ENCODE measurements at places on chromosomes 6 and 20.

DNA sequence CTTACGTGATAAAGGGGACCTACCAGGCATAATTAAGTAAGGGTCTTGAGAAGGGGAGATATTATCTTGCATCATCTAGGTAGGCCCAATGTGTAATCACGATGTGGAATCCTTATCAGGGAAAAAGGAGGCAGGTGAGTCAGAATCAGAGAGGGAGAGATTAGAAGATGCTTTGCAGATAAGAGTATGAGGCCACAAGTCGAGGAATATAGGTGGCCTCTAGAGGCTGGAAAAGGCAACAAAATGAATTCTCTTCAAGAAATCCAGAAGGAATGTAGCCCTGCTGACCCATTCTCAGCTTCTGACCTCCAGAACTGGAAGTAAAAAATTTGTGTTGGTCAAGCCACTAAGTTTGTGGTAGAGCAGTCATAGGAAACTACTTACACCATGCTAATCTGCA lies 11.0 kb upstream of the ENPP4 start:
- no peak for DNase-seq

DNA sequence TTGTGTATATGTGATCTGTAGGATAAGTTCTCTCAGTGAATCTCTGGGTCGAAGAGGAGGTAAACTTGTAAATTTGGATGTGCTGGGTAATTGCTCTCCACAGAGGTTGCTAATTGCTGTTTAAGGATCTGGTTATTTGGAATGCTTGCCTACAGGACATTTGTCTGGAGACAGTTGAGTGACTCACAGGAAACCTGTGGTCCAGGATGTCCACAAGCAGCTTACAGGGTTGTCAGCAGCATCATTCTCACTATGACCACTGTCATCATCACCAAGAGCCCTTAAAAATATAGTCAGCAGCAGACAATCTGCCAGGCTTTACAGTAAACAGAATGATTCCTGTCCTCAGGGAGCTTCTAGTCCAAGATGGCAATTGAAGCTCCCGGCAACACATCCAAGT lies 31.2 kb upstream of the KCNK5 start:
- DNase-seq = no peak

- DNase-seq = no peak
Observed at GRCh38 chr6:80468398-80468797, 361.9 kb downstream of the BCKDHB start.

GRCh38 chr6:51411496-51412125 lies 592.9 kb downstream of the TFAP2B start:
- no peak for DNase-seq

GRCh38 chr6:109946979-109947378 lies 31.1 kb upstream of the GPR6 start:
- DNase-seq = no peak

DNA sequence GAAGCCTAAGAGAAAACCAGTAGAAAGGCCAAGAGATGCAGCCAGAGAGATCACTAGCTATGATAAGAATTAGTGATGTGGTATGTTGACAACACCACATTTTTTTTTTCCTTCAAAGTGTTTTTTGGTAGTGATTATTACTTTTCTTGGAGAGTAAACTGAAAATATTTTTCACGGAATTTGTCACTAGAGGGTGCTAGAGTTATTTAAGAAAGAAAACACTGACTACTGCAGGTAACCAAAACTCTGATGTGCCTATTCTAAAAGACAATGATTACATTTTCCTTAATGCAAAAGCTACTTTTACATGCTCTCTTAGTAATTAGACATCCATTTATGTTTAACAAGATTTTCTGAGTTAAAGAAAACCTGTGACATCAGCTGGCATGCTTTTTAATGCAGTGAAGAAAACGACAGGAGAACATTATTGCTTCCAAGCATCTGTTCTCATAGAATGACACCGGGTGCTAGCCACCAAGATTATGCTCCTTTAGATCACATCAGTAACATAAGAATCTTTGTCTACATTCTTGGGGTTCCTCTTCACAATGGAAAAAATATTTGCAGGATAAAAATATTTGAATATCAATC lies 28.8 kb downstream of the RWDD2A start:
- DNase-seq = no peak

- peak; percentile 41 for DNase-seq
Observed at GRCh38 chr6:41683523-41684310, 45.4 kb downstream of the MDFI start.

GRCh38 chr6:88761237-88762031 lies 202.0 kb downstream of the RNGTT start:
- DNase-seq = no peak

DNA sequence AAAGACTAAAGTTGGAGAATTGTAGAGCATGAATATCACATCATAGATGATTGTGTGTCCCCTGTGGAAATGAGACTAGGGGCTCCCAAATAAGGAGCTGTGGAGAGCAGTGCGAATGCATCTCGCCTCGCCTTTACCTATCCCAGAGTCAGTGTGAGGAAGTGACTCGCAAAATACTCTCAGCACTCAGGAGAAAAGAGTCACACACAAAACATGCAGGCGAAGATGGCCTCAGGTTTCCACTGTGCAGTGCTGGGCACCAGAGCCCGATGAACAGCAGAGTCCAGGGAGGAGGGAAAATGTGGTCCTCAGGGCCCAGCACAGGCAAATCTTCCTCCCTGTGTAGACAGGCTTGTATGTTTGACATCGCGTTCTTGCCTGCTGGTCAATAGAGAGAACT lies 126.5 kb upstream of the AFDN start:
- DNase-seq = no peak

DNA sequence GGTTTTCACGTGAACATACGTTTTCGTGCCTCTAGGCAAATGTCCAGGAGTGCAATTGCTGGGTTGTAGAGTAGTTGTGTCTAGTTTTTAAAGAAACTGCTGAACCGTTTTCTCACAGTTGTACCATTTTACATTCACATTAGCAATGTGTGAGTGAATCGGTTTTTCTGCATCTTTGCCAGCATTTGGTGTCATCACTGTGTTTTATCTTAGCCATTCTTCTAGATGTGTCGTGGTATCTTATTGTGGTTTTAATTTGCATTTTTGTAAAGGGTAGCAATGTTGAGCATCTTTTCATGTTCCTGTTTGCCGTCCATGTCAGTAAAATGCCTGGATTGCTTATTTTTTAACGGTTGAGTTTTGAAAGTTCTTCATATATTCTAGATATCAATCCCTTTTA lies 10.2 kb downstream of the DOK5 start:
- DNase-seq = no peak

DNA sequence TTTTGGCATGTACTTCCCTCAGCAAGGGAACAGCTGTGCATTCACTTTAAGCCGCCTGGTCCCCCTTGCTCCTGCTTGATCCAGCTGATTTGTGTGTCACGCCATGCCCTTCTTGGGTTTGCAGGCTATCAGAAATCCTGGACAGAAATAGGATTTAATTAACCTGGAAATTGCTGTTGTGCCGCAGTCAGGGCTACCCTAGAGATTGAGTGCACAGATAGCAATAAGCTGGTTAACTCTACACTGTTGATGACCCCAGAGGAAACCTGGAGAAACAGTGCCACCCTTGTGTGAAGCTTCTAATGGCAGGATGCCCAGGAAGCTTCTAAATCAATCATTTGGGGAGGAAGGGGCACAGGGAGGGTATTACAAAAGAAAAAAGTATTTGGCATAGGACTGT lies 199.0 kb downstream of the JARID2 start:
- no peak for DNase-seq
